Inflammatory macrophage treated with lipopolysaccharide for 1 hour (primary cell): ENCODE measurements at places on chromosomes 7 and 10.
A peak's percentile ranks its signal among the peaks of the same experiment; 100 is the strongest.

GRCh38 chr10:5565671-5566581, 41.2 kb downstream of the CALML3 start:
- no peak for DNase-seq

- DNase-seq: no peak
Measured at GRCh38 chr10:29181936-29182335, 106.9 kb upstream of the LYZL1 start.

GRCh38 chr7:27299861-27300260, 57.3 kb downstream of the EVX1 start:
- DNase-seq: no peak

- no peak for DNase-seq
Measured at GRCh38 chr7:14905764-14906163, 3.2 kb upstream of the DGKB start.

GRCh38 chr10:3709456-3710060, 75.5 kb downstream of the KLF6 start:
- DNase-seq: no peak

DNA sequence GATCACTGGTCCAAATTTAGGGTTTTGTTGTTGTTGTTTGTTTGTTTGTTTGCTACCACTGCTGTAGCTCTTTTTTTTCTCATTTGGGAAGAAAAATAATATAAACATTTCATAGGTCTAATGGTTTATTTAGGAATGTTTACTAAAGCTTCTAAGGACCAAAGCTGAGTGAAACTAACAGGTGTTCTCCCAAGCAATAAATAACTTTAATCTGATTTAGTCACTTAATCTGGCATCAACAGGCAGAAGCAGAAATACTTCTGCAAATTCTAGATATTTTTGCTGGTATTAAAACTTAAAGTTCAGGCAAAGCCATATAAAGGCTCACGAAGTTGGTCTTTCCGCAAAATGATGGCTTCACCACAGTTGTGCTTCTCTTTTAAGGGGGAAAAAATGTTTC, 144.5 kb upstream of the YAE1 start:
- no peak for DNase-seq

DNA sequence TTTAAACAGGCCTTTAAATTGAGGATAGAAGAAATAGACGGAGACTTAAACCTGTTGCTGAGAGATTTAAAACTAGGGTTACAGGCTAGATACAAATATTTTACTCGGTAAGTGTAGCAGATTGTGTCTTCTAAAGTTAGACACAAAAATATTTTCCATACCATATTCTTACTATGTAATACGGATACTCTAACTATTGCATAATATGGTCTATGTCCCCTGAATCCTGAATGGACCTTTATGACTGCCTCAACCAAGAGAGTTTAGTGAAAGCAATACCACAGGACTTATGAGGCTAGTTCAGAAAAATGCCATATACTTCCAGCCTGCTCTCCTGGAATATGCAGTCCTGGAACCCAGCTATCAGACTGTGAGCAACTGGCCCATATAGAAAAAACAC, 13.4 kb upstream of the TES start:
- no peak for DNase-seq

DNA sequence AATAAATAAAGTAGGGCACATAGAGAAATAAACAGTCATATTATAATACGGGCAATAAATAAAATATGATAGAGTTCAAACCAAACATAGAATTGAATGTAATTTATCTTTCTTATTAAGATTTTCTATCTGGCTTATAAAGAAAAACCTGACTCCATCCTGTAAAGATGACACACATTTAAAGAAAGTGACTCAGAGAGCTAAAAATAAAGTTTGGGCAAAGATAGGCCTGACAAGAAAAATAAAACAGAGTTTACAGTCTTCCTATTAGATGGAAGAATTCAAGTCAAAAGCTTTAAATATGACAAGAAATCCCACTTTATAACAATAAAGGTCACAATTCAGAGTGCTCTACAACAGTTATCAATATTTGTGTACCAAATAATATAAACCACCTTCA, 580.6 kb downstream of the PHTF2 start:
- DNase-seq: no peak

- no peak for DNase-seq
Measured at GRCh38 chr7:83738291-83738835, 89.4 kb upstream of the SEMA3E start.

- DNase-seq: no peak
Measured at GRCh38 chr7:20786049-20786412, 655 bp downstream of the SP8 start.

DNA sequence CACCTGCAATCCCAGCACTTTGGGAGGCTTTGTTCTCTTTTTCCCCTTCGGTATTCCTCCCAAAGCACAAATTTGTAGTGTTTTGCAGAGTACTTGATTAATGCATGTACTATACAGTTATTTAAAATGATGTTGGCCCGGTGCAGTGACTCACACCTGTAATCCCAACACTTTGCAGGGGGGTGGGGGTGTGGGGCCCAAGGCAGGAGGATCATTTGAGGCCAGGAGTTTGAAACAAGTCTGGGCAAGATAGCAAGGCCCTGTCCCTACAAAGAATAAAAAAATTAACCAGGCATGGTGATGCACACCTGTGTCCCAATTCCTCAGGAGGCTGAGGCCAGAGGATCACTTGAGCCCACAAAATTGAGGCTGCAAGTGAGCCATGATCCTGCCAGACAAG, 26.8 kb upstream of the FOXK1 start:
- no peak for DNase-seq

- peak; percentile 60 for DNase-seq
Measured at GRCh38 chr10:93516006-93516380, 19.6 kb downstream of the CEP55 start.

DNA sequence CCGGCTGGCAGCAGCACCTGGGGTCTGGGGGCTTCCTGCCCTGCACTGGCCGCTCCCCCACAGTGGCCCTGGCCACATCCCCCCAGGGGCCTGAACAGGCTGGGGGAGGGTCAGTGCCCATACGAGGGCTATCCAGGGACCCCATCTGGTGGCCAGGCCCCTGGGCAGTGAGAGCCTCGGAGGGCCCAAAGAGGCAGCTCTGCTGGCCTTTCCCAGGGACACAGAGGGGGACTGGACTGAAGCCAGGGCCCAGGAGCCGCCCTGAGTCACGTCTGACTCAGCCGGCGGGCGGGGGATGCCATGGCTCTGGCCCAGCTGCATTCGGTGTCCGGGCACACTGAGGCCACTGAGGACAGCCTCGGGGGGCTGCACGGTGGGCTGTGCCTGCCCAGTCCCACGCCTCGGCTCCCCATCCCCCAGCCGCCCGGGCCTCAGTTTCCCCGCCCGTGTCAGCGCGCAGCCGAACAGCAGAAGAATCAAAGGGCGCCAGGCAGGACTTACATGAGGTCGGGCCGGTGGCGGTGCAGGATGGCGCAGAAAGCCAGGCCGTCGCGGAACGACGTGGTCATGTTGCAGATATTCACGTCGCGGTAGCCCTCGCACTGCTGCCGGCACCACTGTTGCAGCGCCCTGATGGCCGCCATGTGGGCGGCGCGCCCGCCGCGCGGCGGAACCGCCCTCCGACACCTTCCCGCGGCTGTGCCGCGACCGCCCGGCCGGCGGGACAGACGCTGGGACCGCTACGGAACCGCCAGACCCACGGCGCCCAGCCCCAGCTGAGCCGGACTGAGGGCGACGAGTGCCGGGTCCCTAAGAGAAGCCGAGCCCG, at the start of gene MICALL2:
Gene MICALL2 (minus strand): TSS at position 788 of the 829 bp plus-strand sequence. CDS start 144 bp downstream, at position 644.
- DNase-seq: peak; percentile 78

DNA sequence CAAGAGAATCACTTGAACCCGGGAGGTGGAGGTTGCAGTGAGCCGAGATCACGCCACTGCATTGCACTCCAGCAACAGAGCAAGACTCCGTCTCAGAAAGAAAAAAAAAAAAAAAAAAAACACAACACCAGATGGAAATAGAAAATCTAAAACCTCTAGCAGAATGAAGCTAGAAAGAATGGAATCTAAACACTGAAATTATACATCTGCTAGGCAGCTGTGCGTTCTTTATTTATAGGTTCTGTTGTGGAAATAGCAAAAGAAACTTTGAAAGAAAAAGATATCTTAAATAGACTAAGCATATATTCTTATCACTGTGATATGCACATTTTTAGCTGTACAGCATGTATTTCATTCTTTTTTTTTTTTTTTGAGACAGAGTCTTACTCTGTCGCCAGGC, 17.1 kb downstream of the BMPR1A start:
- no peak for DNase-seq

DNA sequence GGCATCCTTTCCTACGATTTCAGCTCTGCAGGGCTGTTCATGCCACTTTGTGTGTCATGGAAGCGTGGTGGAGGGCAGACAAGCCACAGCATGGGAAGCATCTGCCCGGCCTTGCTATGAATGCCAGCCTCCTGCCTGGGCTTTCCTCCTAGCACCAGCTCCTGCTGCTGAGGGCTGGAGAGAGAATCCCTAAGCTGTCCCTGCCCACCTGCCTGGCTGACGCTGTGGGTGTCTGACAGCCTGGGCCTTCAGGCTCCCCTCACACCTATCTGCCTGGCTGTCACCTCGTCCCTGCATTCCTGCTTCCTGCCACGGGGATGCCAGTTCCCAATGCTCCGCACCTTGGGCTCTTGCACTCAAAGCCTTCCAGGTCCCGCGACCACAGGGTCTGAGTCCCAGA, 606.5 kb upstream of the MGMT start:
- DNase-seq: no peak

DNA sequence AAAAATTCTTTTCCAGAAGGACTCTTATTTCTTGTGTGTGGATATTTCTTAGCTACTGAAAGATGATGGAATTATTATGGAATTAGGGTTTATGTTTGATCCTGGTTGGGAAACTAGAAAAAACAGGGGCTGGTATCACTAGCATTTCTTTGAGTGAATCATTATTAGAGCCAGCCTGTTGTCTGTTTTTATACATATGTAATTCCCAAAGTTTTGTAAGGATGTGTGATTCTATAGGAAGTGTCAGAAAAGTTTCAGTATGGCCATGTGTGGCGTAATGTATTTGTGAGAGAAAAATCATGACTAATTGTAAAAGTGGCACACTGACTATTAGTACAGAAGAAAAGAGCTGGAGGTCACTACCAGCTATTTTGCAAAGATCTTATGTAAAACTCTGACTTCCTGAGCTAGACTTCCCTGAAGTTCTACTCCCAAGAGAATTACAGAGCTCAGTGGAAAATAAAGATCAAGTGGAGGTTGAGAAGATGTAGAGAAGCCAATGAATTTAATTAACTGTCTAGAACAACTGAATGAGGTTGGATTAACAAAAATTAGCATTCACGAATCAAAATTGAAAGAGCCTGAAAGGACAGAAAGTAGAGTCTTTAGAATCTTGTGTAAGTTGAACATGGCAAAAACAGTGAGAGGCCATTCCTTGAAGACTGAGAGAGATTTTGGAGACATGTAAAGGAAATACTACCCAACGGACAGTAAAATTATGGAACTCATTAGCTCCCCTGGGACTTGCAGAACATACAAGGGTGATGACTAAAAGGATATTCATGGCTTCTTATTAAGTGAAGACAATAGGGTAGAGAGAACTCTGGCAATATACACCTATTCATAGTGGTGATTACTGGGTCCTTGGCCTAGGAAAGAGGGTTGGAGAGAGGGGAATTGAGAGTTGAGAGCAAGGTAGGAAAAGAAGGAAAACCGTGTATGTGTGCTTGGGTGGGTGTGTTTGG, 12.5 kb downstream of the ZNF365 start:
- DNase-seq: peak; percentile 34
